CD4-positive, alpha-beta T cell (primary cell): ENCODE measurements at places on chromosomes 12 and 14. TPM values are rescaled to one million over a fixed set of nuclear protein-coding genes. Genes with fewer than 3 reads are reported as not detected.

DNA sequence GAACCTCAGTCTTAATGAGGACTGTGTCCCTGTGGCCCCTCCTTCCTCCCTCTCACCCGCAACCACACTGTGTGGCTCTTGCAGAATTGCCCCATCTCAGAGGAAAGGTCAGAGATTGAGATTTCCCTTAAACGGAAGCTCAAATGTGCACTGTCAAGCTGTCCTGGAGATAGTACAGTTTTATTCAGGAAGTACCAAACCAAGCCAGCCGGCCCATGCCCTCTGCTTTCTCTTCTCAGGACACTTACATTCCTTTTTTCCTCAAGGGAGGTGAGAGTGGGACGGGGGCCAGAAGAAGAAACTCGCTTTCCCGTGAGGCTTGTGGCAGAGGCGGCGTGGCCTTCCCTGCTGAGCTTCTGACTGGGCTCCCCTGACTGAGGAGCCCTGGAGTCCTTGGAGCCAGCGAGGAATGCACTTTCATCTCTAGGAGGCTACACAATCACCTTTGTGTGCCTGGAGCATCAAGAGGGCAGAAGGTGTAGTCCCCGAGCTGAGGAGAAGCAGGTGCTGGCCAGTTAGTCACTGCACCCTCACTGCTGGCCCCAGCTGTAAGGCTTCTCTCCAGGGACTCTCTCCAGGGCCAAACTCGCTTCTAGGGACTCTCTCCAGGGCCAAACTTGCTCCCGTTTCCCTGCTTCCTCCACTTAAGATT, 24.1 kb upstream of the ATP2A2 start:
- H3K27me3 ChIP-seq: no peaks in the 10 kb centered on the region
- no peak overlapping the region for H3K27ac ChIP-seq
- H3K36me3 ChIP-seq: no peaks in the 10 kb centered on the region
- no peak for DNase-seq

DNA sequence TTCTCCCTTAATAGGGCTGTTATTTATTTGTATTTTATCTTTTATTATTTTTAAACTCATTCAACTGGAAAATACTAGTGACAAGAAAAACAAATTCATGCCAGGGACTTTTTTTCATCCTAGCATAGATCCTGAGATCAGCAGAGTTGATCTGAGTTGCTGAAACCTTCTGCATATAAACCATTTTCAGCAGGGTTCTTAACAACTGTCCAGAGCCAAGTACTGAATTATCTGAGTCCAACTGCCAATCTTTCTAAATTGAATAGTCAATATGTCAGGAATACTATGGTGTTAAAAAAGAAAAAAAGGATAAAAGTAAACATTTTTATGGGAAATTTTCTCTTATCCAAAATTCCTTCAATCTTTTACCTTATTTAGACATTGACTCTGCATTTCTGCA, 28.6 kb downstream of the CDC42BPB start:
- H3K4me1 ChIP-seq: no peaks in the 10 kb centered on the region
- no peak for DNase-seq
- no peaks in the 10 kb centered on the region for H3K36me3 ChIP-seq
- no peaks in the 10 kb centered on the region for H3K27me3 ChIP-seq
- no peak overlapping the region for H3K4me3 ChIP-seq
- no peak overlapping the region for H3K27ac ChIP-seq

Gene HOXC12
- not detected for total RNA-seq

Gene OR6C2
- total RNA-seq: not detected

Gene YLPM1
- 87.2 TPM for total RNA-seq

GRCh38 chr12:109057376-109057775, 5.0 kb downstream of the USP30 start:
- no peaks in the 10 kb centered on the region for H3K27me3 ChIP-seq
- peaks cover 17% of the 10 kb centered on the region for H3K4me1 ChIP-seq
- DNase-seq: no peak
- no peak overlapping the region for H3K27ac ChIP-seq

Gene ALKBH1
- total RNA-seq: 5.6 TPM

GRCh38 chr12:107145397-107145796, 52.0 kb upstream of the CRY1 start:
- no peaks in the 10 kb centered on the region for H3K27me3 ChIP-seq
- no peak for DNase-seq
- H3K4me3 ChIP-seq: no peak overlapping the region
- H3K36me3 ChIP-seq: no peaks in the 10 kb centered on the region

GRCh38 chr14:36724162-36724561, 62.5 kb downstream of the PAX9 start:
- DNase-seq: no peak
- H3K4me1 ChIP-seq: no peaks in the 10 kb centered on the region
- H3K27me3 ChIP-seq: no peaks in the 10 kb centered on the region
- H3K27ac ChIP-seq: no peak overlapping the region

GRCh38 chr12:25182765-25183164, 12.2 kb downstream of the DNAI7 start:
- no peaks in the 10 kb centered on the region for H3K27me3 ChIP-seq
- no peaks in the 10 kb centered on the region for H3K4me1 ChIP-seq
- H3K27ac ChIP-seq: no peak overlapping the region
- DNase-seq: no peak

Gene SLC2A14
- 0.45 TPM for total RNA-seq

DNA sequence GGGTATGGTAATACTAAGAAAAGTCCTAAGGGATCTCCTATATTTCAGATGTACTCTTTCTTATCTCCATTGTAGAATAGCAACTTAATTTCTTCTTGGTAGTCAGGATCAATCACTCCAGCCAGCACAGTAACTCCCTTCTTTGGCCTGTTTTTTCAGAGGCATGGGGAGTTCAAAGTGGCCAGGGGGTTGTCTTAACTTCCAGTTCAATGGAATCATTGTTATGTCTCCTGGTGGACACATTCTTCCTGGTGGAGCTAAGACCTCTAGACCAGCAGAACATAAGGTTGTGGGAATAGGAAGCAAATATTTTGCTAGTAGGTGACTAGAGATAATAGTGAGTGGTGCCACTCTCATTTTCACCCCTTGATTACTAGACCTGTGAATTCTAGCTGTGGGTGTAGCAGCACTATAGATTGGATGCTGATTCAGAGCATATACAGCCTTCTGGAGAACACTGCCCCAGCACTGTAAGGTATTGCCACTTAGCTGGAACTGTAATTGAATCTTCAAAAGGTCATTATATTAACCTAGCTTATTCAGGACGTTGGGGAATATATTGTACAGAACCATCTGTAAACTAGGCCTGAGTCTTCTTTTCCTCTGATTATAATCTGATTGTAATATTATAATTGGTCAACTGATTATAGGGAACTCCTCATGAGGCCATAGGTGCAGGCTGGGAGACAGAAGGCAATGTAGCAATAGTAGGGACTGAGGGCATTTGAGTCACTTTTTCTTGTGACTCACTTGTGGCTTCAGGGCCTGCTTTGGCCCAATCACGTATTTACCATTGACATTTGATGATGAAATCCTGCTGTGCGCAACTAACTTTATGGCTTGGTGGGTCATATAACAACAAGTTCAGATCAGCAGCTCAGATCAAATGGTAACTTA, 60.2 kb upstream of the ATP2B1 start:
- no peaks in the 10 kb centered on the region for H3K27me3 ChIP-seq
- no peak overlapping the region for H3K27ac ChIP-seq

- H3K36me3 ChIP-seq: no peaks in the 10 kb centered on the region
- no peaks in the 10 kb centered on the region for H3K27me3 ChIP-seq
- no peak overlapping the region for H3K27ac ChIP-seq
- H3K4me1 ChIP-seq: no peaks in the 10 kb centered on the region
- no peak overlapping the region for H3K4me3 ChIP-seq
Measured at GRCh38 chr14:78308079-78308478, 137.9 kb downstream of the NRXN3 start.

DNA sequence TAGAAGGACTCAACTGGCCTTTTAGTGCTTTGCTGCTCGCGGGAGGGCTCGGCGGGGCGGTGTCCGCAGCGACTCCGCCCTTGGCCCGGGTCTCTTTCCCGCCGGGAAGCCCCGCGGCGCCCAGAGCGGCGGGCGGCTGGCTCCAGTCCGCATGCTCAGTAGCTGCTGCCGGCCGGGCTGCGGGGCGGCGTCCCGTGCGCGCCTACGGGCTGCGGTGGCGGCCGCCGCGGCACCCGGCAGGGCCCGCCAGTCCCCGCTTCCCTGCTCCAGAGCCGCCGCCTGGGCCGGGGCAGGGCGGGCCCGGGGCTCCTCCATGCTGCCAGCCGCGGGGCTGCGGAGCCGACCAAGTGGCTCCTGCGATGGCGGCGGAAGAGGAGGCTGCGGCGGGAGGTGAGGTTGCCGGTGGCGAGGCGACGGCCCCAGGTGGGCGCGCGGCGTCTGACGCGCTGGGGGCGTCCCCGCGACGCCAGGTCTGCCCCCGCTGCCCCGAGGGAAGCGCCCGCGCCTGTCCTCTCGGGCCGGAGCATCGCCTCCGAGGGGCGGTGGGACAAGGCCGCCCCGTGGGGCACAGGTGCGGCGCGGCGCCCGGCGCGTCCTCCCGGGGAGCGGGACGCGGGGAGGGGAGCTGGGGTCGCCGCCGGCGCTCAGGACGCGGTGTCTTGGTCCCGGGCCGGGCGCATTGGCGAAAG, at the start of gene BMAL2:
Gene BMAL2 (plus strand): TSS at position 123 of the 689 bp plus-strand sequence. CDS start 237 bp downstream, at position 360.
- peak within 1 kb of the TSS; percentile 53 for H3K4me3 ChIP-seq
- no peak for DNase-seq
- H3K27ac ChIP-seq: no peak within 1 kb of the TSS
- peaks cover 34% of the 10 kb centered on the region for H3K27me3 ChIP-seq
- H3K36me3 ChIP-seq: no peaks in the 10 kb centered on the region

DNA sequence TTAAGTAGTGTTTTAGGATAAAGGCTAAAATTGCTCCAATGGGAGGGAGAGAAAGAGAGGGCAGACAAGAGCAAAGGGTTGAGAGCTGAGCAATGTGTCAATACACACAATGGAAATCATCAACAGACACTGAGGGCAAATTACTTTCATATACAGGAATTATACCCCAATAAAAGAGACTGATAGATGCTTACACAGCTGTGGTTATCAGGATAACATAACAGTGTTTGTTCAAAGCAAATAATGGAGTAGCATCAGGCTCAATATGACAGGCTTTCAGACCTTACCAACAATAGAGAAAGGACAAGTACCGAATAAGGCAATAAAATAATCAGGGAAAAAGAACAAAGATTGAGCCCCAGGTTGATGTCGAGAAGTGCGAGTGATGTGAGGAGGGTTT, 53.4 kb upstream of the DIO2 start:
- H3K27ac ChIP-seq: no peak overlapping the region
- no peaks in the 10 kb centered on the region for H3K27me3 ChIP-seq
- H3K4me3 ChIP-seq: no peak overlapping the region
- no peaks in the 10 kb centered on the region for H3K36me3 ChIP-seq
- DNase-seq: no peak
- no peaks in the 10 kb centered on the region for H3K4me1 ChIP-seq

- no peak overlapping the region for H3K4me3 ChIP-seq
- no peak overlapping the region for H3K27ac ChIP-seq
- H3K36me3 ChIP-seq: no peaks in the 10 kb centered on the region
- H3K27me3 ChIP-seq: no peaks in the 10 kb centered on the region
- no peak for DNase-seq
Measured at GRCh38 chr14:49934646-49935045, 41.8 kb downstream of the ARF6 start.

Gene KRT6C
- total RNA-seq: not detected

DNA sequence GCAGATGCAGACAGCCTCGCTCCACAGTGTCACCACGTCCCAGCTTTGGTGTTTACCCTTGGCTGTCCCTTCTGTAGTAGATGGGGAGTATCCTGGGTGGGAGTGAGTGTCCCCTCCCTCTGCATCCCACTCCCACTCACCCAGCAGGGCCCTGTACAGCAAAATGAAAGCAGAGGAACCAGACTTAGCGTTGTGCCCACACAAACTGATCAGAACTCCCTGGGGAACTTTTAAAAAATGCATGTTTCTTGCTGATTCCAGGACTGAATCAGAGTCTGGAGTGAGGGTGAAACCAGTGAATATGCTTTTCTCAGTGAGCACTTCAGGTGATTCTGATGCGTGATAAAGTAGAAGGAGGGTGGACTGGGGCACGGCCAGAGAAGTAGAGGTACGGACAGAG, 2.9 kb downstream of the ACVRL1 start:
- H3K27ac ChIP-seq: no peak overlapping the region
- peaks cover 34% of the 10 kb centered on the region for H3K27me3 ChIP-seq
- H3K4me1 ChIP-seq: no peaks in the 10 kb centered on the region
- no peaks in the 10 kb centered on the region for H3K36me3 ChIP-seq
- no peak for DNase-seq
- H3K4me3 ChIP-seq: no peak overlapping the region

Gene RGS6
- not detected for total RNA-seq

DNA sequence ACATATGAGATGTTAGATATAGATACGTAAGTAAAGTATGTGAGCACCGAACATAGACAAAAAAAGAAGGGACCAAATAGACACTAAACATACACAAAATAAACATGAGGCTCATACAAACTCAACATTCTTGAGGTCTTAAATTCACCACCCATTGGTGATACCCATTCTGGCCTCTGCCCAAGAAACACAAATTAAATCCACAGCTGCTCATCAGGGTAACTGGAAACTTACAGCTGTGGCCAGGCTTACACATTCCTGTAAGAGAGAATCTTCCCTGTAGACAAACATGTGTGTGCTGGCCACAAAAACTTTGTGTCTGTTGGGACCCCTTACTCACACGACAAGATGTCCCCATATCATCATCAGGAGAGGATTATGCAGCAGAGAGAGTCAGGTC, 22.4 kb downstream of the MAGOHB start:
- H3K36me3 ChIP-seq: peaks cover 4% of the 10 kb centered on the region
- H3K4me3 ChIP-seq: no peak overlapping the region
- no peak overlapping the region for H3K27ac ChIP-seq
- no peaks in the 10 kb centered on the region for H3K4me1 ChIP-seq
- no peaks in the 10 kb centered on the region for H3K27me3 ChIP-seq

Gene EXOC3L4
- not detected for total RNA-seq

DNA sequence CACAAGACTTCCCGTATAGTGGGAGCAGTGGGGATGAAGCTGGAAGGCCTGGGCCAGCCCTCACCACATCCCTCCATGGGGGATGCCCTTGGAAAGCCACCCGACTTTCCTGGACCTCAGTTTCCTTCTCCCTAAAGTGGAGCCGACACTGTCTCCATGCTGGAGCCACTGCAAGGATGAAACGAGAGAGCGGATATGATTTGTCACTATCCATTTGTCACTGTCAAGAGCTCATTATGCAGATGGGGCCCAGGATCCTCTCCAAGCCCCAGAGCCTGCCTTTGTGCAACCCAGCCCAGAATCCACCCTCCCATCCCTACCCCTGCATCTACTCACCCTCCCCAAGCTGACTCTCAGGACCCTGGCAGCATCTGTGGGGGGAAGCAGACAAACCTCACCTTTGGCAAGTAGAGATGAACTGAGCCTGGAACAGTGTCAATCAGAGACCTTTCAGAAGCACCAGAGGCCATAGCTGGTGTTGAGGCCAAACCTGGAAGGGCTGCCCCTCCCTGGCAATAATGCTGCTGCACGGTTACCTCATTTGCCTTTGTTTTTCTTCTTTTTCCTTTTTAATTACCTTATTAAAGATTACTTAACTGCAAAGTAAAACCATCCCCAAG, 287.7 kb upstream of the RTL1 start:
- H3K36me3 ChIP-seq: no peaks in the 10 kb centered on the region
- DNase-seq: no peak
- H3K27ac ChIP-seq: no peak overlapping the region
- H3K4me3 ChIP-seq: no peak overlapping the region

Gene GUCY2C
- total RNA-seq: not detected
